Omental fat pad (tissue), 4 donors: ENCODE measurements at places on chromosomes 12 and 14. TPM values are rescaled to one million over a fixed set of nuclear protein-coding genes. Genes with fewer than 3 reads are reported as not detected.

DNA sequence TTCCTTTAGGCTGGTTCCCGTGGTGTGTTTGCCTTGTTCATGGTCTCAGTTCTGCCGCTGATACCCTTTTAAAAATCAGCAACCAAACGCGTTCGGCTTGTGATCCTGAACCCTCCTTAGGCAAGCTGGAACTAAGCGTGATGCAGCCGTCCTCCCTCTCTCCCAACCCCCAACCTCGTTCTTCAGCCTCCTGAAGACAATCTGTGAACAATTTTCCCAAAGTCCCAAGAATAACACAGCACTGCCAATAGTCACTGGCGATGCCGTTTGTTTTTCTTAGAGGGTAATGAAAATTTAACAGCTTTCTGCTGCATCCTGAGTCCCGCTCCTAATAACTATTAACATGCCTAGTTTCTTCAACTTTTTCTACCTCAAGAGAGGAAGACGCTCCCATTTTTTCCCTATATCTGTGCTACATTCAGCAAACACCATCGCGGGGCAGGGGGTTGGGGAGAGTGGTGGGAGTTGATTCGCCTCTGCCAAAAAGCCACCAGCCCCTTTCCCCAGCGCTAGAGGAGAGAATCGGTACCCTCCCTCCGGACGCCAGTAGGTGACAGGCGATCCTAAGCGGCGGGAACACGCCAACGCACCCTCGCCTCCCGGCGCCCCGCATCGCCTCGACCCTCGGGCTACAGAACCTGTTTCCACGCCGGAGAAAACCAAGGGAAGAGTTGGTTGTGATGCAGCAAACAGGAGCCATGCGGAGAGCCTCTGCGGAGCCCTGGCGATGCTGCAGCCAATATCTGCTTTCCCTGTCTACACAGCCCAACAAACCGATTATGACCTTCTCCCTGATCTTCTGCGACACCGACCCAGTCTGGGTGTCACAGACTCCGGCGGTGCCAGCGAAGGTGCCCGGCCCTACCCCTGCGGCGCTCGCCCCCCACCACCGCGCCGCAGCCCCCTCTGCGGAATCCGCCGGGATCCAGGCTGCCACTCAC, 752 bp downstream of the PRICKLE1 start:
- no peak for DNase-seq

- DNase-seq = no peak
Observed at GRCh38 chr12:71475280-71475679, 35.7 kb downstream of the LGR5 start.

DNA sequence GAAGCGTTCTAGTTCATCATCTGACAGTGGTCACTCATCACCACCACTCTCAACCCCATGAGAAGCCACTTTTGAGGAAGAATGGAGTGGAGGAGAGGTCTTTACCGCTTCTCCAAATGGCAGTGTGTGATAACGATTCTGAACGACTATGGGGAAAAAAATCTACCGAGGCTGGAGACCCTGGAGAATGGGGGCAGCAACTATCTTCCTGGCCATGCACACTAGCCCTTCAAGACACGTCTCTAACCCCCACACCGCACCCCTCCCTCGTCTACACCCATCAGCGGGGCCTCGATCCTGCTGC, 365 bp downstream of the ING4 start:
- no peak for DNase-seq

DNA sequence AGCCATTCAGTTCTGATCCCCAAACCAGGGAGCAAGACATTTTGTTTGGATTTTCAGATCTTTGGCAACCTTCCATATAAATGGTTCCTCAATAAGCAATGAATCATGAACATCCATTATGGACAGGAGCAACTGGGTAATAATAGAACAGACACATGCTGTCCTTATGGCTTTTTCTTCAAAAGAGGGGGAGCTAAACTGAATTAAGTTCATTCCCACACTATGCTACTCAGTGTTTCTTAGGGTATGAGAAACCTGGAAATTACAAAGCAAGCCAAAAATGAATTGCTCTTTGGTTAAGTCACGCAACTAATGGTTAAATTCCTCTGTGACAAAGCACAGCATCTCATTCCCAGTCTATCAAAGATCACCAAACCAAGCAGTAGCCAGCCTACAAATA, 51.0 kb downstream of the PTGER2 start:
- no peak for DNase-seq

Gene KRT2
- not detected for total RNA-seq

DNA sequence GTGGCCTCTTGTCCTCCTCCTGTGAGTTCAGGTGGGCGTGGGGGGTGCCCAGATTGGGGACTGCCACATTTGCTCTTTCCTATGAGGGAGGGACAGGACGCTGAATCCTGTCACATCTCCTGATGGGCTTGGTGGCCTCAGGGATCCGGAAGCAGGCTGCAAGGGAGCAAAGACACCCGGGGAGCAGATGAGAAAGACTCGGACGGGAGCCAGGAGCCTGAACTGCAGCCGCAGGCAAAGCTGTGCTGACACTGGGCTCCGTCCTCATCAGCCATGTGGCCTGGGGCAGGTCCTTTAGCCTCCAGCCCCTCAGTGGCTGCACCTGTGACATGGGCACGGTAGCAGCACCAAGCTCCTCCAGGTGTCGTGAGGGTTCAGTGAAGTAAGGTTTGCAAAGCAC, 40.8 kb upstream of the RFLNA start:
- DNase-seq = no peak

Gene ANO4
- 2.4 TPM for total RNA-seq

Gene TMEM63C
- total RNA-seq = 0.13 TPM

DNA sequence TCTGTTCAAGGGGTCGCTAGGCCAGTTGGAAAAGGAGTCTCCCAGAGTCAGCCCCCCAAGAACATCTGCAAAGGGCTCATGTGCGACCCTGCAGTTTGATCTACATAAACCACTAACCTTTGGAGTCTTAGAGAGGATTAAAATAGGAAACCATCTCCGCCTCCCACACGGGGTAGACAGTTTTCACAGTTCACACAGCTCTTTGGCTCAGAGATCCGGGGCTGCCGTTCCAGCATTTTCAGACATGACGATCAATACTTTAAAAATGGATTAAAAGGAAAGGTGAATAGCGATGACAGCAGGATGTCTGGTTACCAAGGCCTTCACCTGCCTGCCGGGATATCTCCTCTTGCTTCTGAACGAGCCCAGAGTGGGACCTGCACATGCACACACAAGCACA, 59.8 kb upstream of the BCL11B start:
- no peak for DNase-seq
